Cortex of kidney (tissue), 1 donor: ENCODE measurements at places on chromosomes 6 and 20.

GRCh38 chr20:46811224-46812084, 83.2 kb upstream of the EYA2 start:
- DNase-seq, result no peak

DNA sequence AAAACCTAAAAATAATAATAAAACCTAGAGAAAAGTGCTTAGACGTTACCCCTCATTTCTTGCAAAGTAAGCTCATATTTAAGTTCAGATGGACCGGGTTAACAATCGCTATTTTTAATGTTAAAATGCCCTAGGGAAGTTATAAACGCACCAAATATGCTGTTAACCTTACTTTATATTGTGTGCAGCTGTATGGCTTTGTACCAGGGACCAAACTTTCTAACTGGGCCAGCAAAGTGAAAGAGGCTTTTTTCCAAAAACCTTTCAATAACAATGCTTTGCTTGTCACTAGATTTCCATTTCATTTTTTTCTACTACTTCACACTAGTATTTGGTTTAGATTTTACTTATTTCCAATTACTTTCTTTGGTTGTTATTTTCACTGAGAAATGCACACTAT, 248.5 kb downstream of the FOXC1 start:
- DNase-seq, result no peak

DNA sequence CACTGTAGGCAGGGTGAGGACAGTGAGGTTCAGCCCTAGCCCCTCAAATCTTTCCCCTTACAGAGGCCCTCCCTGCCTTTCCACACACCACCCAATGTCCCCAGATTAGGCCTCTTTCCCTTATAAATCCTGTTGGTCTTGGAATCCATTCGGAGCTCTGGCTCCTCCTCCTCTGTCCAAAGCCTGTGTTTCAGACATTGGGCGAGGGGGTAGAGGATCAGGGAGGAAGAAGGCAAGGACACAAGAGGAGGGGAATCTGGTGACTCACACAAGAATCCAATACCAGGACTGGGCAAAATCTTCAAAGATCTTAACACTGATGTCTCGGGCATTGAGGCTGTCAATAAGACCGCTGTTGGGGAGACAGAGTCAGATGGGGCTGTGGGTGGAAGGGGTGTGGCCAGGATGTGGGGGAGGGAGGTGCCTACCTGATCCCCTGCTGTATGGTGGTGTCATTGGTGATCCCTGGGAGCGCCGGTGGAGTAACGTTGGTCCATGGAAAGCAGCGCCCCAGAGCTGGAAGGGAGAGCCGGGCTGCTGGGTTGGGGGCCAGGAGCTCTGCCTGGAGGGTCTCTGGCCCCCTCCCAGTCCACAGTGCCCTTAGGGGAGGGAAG, 7.6 kb downstream of the SLC44A4 start:
- DNase-seq, result no peak

GRCh38 chr6:22613051-22613450, 43.7 kb downstream of the HDGFL1 start:
- DNase-seq, result no peak

GRCh38 chr20:56845546-56846086, 216.5 kb downstream of the TFAP2C start:
- DNase-seq, result no peak

DNA sequence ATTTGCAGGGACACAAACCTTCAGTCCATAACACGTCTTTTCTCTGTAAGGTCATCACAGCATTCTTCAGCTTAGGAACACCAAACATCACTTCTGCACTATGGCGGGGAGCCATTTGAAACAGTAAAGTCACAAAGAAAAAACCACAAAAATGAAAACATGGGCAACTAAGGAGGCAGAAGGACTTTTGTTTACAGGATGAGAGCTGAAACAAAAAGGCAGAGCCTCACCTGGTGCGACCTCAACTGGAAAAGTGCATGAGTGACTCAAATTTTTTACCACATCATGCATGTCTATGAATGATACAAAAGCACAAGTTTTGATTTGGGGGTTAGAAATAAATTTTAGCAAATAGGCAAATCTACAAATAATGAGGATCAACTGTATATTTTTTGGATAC, 68.2 kb upstream of the TNFAIP3 start:
- DNase-seq, result no peak

GRCh38 chr6:52416629-52417151, 3.5 kb upstream of the EFHC1 start:
- no peak for DNase-seq

- DNase-seq, result no peak
Observed at GRCh38 chr6:73610444-73611275, 43.1 kb downstream of the SLC17A5 start.

GRCh38 chr6:135522965-135523692, 25.6 kb upstream of the AHI1 start:
- DNase-seq, result no peak

- no peak for DNase-seq
Observed at GRCh38 chr20:60872224-60872623, 379.8 kb upstream of the CDH4 start.
